ENCODE measurements at places on chromosomes 7 and 10. TPM values are rescaled to one million over a fixed set of nuclear protein-coding genes. Genes with fewer than 3 reads are reported as not detected.
A peak's percentile ranks its signal among the peaks of the same experiment; 100 is the strongest.

GRCh38 chr10:115953281-115953680 lies 319.7 kb downstream of the GFRA1 start:
- no peak for DNase-seq

DNA sequence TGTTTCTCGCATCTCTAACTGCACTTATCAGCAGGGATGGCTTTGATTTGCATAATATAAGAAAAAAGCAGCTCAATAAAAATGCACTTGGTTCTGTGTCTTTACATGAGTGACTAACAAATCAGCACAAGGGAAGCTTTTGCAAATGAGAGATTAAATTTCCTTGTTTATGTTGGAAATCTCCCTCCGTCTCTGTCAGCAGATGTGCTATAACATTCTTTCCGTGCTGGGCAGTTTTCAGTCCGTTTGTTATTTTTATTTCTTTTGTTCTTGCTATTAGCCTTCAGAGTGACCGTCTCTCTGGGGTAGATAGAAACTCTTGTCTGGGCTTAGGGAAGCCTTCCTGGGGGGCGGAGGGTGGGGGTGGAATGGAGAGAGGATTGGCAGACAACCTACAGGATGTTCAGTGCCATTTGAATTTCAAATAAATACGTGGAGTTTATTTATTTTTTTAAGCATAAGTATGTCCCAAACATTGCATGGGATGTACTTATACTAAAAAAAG lies 96.0 kb downstream of the GATA3 start:
- DNase-seq = no peak

GRCh38 chr7:70696201-70696754 lies 435.7 kb upstream of the GALNT17 start:
- DNase-seq = no peak

DNA sequence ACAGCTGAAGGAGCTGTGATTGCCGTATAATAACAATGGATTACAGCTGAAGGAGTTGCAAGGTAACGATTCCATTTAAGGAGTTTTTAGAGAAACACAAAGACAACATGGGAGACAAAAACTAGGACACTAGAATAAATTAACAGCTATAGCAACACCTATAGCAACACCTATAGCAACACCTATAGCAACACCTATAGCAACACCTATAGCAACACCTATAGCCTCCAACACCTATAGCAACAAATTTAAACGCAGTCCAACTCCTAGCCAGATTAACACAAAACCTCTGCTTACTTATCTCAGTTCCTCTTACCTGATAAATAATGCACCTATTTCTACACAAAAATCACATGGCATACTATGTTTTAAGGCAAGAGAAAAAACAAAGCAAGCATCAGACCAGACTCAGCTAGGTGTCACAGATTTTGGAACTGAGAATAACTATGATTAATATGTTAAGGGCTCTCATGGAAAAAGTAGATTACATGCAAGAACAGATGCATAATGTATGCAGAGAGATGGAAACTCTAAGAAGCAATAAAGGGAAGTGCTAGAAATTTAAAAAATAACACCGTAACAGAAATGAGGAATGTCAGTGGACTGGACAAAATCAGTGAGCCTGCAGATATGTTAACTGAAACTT lies 55.7 kb upstream of the SRPK2 start:
- DNase-seq = no peak

- no peak for DNase-seq
Observed at GRCh38 chr7:151539088-151539671, 19.5 kb upstream of the RHEB start.

GRCh38 chr10:72257051-72257892 lies 16.5 kb upstream of the DDIT4 start:
- no peak for DNase-seq

Gene AKR1C2
- total RNA-seq = 19.7 TPM

DNA sequence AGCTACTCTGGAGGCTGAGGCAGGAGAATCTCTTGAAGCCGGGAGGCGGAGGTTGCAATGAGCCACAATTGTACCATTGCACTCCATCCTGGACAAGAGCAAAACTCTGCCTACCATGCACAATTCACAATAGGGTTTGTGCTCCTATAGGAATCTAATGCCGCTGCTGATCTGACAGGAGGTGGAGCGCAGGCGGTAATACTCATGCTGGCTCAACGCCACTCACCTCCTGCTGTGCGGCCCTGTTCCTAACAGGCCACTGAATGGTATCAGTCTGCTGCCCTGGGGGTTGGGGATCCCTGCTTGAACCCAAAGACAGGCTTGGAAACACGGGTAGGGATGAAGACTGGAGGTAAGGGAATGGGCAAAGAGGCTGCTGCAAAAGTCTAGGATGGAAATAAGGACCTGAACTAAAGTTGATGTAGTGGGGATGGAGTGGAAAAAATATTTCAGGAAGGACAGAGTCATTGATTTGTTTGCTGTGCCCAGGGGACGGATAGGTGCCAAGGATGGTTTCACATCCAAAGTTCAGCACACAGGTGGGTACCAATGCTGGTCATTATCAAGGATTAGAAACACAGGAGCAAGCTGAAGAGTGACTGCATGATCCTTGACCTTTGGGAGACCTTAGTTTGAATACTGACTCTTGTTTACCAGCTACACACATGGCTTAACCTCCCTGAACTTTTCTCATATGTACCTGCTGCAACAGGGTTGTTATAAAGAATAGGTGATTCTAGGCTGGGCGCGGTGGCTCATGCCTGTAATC lies 2.2 kb downstream of the MRPS17 start:
- no peak for DNase-seq

Gene ABCB1
- 2.4 TPM for total RNA-seq

DNA sequence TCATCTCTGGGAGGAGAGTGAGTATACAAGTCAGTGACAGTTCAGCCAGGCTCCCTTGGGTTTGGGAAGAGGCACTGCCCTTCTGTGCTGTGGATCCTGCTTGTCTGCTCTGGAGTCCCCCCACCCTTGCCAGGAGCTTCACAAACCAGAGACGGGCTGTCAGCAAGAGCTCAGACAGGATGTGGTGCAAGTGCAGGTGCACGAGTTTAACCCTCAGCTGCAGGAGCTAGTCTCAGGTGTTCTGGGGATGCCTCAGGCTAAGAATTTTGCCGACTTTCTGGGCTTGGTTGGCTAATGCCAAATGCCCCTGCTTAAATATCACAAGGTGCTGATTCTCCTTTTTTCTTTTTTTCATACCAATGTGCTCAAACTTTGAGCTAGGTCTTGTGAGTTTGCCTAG lies 22.3 kb downstream of the ZNF783 start:
- no peak for DNase-seq

DNA sequence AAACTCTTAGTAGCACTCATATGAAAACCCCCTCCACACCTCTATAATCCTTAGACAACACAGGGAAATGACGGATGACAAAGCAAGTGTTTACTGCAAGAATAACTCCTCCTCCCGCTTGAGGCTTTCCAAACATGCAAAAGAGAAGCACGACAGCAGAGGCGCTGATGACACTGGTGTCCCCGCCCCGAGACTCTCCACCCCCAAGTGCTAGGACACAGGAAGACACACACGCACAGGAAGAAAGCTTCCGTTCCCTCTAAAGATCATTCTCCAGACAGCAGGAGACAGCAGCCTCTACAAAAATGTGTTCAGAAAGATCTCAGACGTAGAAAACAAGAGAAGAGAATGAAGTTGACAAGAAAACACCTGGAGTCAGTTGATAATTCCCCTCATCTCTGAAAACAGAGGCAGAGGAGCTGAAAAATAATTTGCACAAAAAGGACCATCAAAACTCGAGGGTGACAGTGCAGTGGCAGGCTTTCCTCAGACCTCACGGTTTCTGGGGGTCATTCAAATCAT lies 90.2 kb downstream of the DLG5 start:
- no peak for DNase-seq

GRCh38 chr7:97006055-97006815 lies 882 bp downstream of the DLX6 start:
- no peak for DNase-seq

GRCh38 chr7:128155100-128155740 lies 85.9 kb upstream of the LEP start:
- DNase-seq = no peak

- no peak for DNase-seq
Observed at GRCh38 chr7:148987751-148988512, 40.4 kb downstream of the PDIA4 start.

DNA sequence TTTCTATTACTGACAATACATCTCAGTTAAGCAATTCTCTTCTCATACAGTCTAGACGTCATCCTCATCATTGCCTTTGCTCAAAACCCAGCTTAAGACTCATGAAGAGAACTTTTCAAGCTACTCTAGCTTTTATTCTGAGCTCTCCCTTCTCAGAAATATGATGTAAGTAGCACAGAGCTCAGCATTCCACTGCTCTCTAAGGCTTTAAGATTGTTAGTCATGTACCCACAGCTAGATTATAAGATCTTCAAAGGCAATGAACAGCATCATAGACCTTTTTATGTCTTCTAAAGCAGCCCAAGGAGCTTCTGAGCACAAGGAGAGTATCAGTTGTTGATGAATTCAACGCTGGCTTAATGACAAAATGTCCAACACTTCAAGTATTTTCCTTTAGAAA lies 119.3 kb downstream of the NRP1 start:
- DNase-seq = no peak

GRCh38 chr7:122059542-122059941 lies 84.5 kb downstream of the AASS start:
- no peak for DNase-seq

Gene WASL
- 56.3 TPM for total RNA-seq

Gene OPN4
- not detected for total RNA-seq

Gene SLC29A4
- total RNA-seq = 2.7 TPM

DNA sequence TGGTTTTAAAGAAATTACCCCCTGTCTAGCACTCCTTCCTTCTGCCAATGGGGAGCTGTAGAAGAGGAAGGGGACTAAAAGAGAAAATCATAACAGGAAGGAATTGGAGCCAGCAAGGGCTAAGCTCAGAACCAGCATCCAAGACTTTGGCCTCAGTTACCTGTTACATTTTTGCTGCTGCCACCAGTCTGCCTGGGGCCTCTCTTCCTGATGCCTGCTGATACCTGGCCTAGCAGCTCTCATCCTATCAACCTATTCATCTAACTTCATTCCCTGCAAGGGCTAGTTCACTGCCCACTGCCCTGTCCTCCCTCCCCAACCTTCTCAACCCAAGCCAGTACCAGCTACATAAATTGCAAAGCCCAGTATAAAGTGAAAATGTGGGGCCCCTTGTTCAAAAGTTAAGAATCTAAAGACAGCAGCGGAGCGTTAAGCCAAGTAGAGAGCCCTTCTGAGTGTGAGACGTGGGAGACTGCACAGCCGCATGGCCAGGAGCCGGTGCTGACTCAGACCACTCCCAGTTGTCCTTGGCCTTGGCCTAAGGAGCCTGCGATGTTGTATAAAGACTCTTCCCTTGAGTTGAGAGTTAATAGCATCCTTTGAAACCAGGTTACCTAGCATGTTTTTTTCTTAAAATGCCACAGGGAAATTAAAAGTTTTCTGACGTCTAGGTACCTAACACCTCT lies 13.2 kb upstream of the AOC1 start:
- no peak for DNase-seq

GRCh38 chr7:100890653-100891567 lies 1.4 kb upstream of the UFSP1 start:
- DNase-seq = no peak

Gene ADRA2A
- 3.6 TPM for total RNA-seq

DNA sequence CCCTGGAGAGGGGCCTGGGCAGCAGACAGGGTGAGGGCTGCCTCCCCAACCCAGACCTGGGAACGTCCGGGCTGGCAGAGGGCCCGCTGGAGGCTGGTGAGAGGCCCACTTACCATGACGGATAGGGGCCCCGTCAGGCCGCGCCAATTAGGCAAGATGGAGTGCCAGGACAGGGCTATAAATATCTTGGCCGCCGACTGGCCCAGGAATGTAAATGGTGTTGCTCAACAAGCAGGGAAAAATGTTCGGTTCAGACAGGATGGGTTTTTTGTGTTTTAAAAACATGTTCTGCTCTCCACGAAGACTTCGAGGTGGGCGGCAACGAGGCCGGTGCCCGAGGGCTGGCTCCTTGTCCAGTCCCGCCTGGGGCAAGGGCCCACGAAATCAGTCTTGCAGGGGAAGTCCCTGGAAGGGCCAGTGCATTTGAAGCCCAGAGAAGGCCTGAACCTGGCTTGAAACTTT lies 35.8 kb upstream of the ELN start:
- DNase-seq = no peak

- DNase-seq = no peak
Observed at GRCh38 chr7:158482480-158482879, 105.1 kb downstream of the PTPRN2 start.

DNA sequence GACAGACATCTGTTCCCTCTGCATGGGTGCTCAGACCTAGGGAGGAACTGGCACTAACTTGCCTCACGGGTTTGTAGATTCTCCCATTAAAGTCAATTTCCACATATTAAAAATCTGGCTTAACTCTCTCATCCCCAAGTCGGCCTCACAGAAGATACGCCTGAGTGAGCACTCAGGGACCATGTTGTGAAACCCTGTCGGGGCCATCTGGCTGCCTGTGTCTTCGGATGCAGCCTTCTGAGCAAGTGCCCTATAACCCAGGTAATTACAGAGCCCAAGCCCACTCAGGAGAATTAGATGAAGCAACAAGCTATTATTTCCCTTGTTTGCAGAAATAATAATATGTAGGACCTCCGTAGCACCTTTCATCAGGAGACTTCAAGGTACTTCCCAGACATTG lies 219.3 kb upstream of the GLI3 start:
- no peak for DNase-seq

DNA sequence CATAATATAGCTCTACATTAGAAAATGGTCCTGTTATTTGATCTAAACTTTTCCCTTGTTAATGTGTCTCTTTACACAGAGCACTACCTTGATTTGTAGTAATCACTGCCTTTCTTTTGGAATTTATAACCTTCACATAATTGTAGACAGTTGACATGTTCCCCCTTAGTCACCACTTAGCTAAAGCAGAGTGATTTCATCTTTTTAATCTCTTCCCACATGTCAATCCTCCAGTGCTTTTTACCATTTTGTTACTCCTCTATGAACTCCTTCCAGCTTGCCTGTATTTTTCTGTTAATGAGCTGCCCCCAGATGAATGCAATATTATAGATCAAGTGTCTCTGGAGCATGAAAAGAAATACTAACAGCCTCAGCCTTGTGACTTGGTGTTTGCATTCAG lies 2.6 kb upstream of the PPP1R3A start:
- DNase-seq = no peak

Gene HOXA13
- 43.2 TPM for total RNA-seq

GRCh38 chr10:43461950-43462349 lies 25.0 kb downstream of the ZNF487 start:
- DNase-seq = peak; percentile 74

GRCh38 chr10:17429490-17429889 lies 24.9 kb downstream of the ST8SIA6 start:
- DNase-seq = no peak

DNA sequence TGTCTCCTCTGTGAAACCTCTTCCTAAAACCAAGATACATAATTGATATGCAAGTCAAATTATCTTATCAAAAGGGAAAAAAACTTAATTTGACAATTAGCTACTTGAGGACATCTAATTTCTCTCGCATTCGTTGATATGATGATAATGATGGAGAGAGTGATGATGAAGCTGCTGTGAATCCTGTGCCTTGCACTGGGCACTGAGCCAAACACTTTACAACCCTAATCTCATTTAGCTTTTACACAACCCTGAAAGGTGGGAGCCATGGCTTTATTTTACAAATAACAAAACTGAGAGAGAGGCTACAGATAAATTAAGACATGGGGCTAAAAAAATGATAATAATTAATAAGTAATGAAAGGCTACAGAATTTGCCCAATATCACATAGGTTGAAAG lies 176.0 kb downstream of the NOC3L start:
- no peak for DNase-seq

Measured in urinary bladder (tissue), 4 donors.